ENCODE measurements at places on chromosomes 7 and 10. TPM values are rescaled to one million over a fixed set of nuclear protein-coding genes. Genes with fewer than 3 reads are reported as not detected.

- DNase-seq = peak; percentile 59
Measured at GRCh38 chr10:84429926-84430520, 101.6 kb downstream of the CCSER2 start.

IKZF1 gene
- polyA plus RNA-seq = 0.87 TPM

LRRC17 gene
- 1.6 TPM for polyA plus RNA-seq

NXPH1 gene
- not detected for polyA plus RNA-seq

- DNase-seq = no peak
Measured at GRCh38 chr7:30420662-30421061, 57.9 kb downstream of the NOD1 start.

CADPS2 gene
- 7.7 TPM for polyA plus RNA-seq

- DNase-seq = no peak
Measured at GRCh38 chr7:116150588-116150987, 59.8 kb upstream of the TES start.

LFNG gene
- 37.2 TPM for polyA plus RNA-seq

CNTNAP2 gene
- 0.19 TPM for polyA plus RNA-seq

ZPBP gene
- not detected for polyA plus RNA-seq

LRRN3 gene
- 1.0 TPM for polyA plus RNA-seq
